Stimulated activated CD4-positive, alpha-beta T cell treated with anti-CD3 and anti-CD28 coated beads, Interleukin-12 subunit alpha, Interleukin-12 subunit beta, amount 100 ng/mL, for 4 hours (primary cell): ENCODE measurements at places on chromosomes 7 and 10.

- no peak for DNase-seq
Observed at GRCh38 chr7:94618126-94618525, 37.8 kb downstream of the SGCE start.

DNA sequence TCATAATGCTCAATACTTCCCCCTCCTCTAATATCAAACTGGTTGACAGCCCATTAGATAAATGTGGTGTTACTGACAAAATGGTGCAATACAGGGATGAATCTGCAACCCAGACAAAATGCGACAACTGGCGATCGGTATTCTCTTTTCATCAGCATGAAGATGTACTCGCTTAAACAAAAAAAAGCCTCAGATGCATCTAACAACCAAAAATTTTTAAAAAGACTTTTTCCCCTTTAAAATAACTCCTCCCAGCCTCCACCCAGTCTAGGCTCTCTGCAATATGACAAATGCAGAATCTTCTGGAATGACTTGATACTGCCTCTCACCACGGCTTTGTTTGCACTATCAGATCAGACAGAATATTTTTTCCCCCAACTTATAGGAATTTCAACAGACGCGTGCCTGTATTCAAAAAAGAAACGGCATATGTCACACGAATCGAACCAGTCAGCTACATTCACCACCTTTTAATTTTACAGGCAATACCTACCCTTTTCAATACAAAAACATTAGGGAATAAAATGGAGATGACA is 1.2 kb downstream of the YWHAG start:
- no peak for DNase-seq

DNA sequence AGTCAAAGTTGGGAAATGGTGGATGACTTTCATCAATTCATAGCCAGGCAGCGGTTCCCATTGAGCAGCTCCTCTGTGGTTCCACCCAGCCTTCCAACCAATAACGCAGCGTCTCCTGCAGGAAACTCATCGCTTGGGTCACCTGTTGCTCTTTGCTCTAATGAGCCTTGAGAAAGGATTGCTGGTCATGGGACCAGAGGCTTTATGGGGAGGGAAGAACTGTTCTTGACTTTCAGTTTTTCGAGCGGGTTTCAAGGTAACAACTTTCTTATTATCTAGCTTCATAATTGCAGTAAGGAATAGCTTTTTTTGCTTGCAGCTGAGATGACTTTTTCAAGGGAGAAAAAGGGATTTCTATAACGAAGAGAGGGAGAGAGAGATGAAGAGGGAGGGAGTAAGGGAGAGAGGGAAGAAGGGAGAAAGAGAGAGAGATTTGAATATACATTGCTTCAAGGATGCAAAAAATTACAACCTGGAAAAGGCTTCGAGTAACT is 405 bp upstream of the ENTPD1 start:
- no peak for DNase-seq

GRCh38 chr10:63374991-63375390 is 90.8 kb downstream of the JMJD1C start:
- DNase-seq: no peak

DNA sequence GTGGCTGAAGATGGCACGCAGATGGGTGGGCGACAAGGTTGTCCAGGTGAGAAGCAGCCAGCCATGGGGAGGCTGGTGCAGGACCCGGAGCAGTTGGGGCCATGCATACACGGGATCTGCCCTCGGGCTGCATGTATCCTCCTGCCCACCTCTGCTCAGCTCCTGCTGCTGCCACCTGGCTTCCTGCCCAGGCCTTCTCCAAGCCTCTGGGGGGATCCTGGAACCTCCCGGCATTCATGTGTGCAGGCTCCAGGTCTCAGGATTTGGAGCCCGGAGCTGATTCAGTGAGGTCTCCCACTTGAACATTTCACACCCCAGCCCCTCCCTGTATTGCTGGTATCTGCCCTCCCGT is 27.0 kb downstream of the PDGFA start:
- no peak for DNase-seq

DNA sequence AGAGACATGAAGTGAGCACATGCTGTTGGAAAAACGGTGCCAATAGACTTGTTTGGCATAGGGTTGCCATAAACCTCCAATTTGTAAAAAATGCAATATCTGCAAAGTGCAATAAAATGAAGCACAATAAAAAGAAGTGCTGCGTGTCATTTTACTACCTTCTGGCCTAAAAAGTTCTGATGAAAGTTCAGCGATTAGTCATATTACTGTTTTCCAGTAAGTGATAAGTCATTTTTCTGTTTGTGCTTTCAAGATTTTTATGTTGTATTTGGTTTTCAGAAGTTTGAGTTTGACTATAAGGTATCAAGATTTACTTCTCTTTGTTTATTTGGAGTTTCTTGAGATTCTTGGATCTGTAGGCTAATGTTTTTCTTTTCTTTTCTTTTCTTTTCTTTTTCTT is 16.8 kb downstream of the AOAH start:
- DNase-seq: no peak

DNA sequence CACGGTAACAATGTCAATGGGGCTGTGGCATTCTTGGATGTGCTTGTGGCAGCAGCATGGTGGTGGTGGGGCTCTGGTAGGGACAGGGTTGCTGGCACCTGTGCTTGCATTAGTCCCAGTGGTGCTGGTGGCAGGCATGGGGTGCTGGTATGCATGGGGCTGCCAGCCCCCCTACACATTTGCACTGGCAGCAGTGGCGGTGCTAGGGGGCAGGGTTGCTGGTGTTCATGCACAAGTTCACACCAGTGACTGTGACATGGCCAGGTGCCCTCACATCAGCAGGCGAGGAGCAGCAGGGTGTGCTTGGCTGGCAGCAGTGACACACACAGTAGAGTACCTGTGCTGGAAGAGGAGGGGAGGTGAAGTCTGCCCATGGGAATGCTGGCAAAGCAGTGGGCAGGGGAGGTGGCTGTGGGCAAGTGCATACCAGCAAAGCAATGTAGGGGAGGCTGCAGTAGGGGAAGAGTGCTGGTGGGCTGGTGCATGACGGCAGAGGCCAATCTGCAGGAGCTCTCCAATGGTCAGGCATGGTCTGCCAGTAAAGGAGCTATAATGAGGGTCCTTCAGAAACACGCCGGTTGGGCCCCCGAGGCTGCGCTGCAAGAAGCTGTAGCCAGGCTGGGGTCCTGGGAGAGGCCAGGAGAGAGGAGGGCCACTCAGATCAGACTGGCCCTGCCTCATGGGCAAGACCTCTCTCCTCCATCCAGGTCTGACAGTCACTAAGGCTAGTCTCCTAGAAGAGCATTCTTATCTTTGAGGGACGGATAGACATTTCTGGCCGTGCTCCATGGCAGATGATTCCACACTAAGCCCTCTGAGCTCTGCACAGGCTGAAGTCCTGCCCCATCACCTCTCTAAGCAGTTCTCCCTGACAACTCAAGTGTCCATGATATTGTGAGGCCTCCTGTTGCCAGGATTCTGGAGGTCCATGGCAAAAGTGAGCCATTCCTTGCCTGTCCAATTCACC is 406.4 kb downstream of the SEMA3D start:
- no peak for DNase-seq

- no peak for DNase-seq
Observed at GRCh38 chr7:130515315-130516040, 23.6 kb downstream of the MEST start.

- no peak for DNase-seq
Observed at GRCh38 chr10:119526621-119527592, 15.6 kb downstream of the RGS10 start.

- DNase-seq: no peak
Observed at GRCh38 chr7:107384025-107384424, 85.8 kb upstream of the GPR22 start.

DNA sequence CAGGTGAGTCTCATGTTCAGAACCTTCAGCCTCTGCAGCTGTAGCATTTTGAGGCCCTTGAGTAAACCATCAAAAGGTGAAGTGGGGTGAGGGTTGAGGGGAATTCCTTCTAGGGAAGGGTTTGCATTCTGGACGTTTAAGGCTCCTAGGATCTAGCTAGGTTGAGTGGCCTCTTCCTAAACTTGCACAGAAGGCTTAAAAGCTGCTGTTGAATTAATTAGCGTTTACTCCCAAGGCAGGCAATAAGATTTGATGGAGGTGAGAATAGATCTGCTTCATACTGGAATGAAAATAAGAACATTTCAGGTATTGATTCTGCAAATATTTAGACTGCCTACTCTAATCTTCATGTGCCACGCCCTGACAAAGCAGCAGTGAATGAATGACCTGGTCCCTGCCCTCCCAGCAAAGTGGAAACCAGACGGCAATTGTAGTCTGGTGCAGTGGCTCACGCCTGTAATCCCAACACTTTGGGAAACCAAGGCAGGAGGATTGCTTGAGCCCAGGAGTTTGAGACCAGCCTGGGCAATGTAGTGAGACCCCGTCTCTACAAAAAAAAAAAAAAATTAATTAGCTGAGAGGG is 11.4 kb upstream of the KPNA7 start:
- DNase-seq: no peak

DNA sequence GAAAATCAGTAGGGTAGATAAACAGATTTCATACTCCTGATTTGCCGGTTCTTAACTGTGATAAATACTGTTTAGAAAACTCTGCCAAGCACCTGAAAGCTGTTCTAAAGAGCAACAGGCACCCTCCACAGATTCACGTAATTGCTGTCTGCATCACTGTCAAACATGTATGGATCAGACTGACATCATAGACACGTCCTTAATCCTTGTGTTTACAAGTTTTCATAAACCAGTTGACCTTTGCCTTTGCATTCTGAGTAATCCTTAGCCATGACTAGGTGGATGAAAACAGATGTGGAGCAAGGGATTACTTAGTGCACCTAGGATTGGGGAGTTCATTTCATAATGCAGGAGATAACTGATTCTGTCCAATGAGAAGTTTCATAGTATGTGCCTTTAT is 41.6 kb downstream of the SLC39A12 start:
- DNase-seq: no peak

DNA sequence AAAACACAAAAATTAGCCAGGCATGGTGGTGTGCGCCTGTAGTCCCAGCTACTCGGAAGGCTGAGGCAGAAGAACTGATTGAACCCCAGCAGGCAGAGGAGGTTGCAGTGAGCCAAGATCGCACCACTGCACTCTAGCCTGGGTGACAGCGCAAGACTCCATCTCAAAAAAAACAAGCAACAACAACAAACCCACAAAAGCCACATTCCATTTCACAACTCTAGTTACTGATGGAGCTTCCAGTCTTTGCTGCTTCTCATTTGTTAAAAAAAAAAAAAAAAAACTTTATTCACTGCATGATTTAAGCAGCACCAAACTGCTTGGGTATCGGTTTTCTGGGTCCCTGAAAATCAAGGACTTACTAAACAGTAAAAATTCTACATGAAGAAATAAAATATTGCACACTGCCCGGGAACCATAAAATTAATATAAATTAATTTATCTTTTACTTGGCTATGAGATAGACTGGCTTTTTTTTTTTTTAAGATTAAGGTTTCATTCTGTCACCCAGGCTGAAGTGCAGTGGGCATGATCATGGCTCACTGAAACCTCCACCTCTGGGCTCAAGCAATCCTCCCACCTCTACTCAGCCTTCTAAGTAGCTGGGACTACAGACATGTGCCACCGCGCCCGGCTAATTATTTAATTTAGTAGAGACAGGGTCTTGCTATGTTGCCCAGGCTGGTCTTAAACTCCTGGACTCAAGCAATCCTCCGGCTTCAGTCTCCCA is 42.0 kb downstream of the SRPK2 start:
- no peak for DNase-seq

- DNase-seq: no peak
Observed at GRCh38 chr10:86001521-86001920, 365.1 kb downstream of the GRID1 start.

GRCh38 chr10:46525177-46525823 is 31.2 kb downstream of the GPRIN2 start:
- DNase-seq: no peak

GRCh38 chr7:31423994-31424393 is 83.5 kb upstream of the NEUROD6 start:
- no peak for DNase-seq

DNA sequence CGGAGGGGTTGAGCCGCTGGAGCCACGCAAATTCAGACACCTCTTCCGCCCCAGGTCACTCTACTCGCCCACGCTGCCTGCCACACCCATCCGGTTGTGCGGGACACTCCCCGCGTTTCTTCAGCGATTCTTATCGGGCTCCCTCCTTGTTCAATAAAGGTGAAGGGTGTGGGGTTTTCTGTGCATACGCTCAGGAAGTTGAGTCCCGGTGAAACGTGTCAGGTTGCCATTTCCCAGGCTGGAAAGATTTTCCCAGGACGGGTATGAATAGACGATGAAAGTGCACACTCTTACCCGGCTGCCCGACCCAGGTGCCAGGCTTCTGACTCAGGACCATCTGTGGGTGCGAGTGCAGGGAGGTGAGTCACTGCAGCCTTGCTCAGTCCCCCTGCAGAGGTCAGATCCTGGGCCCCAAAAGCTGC is 22.0 kb downstream of the KLF6 start:
- DNase-seq: no peak

- DNase-seq: no peak
Observed at GRCh38 chr7:19364950-19365349, 219.7 kb upstream of the FERD3L start.

DNA sequence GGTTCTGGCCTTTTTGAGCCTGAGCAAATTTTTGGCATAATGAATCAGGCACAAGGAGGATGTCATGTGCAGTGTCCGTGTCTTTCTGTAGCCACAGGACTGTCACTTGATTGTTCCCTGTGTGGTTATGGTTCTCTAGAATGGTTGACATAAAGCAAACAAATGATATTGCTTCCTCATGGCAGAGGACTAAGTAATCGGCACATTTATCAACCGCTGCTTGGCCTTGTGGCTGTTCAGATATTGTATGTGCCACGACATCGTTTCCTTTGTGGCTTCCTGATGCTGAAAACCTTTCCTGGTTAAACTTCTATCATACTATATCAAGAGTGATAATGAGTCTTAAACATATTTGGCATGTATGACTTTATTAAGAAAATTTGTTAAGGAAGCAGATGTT is 598.8 kb downstream of the SUGCT start:
- no peak for DNase-seq

DNA sequence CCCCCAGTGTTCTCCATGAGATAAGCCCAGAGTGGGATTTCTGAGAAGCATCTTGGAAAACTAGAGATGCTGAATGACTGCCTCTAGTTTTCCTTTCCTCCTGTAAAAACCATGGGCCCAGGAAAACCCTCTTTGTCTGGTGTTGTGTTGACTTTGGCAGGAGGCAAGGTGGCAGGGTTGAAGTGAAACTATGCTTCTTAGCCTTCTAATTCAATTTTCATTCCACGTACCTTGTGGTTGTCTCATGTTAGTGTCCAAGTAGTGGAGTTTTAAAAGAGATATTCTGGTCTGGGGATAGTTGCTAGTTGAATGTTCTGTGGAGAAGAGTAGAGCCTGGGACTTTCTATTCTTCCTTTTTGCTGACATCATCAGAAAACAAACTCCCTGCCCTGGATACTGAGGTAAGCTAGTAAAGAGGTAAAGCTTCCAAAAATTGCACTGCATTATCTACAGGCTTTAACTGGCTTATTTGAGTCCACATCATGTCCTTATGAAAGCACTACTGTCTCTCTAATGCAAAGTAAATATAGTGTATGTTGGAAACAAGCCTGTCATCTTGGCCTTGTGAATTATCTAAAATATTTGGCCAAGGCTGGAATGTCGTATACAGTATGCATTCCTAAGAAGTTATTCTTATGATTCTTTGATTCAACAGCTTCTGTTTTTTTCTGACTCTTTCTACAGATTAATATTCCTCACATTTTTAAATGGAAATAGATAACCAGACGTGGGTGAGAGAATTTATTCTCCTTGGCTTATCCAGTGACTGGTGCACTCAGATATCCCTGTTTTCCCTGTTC is at the start of gene OR2F2:
Gene OR2F2 (plus strand): TSS at position 708 of the 800 bp plus-strand sequence. CDS start 0 bp downstream, at position 708.
- DNase-seq: no peak

- no peak for DNase-seq
Observed at GRCh38 chr7:14596421-14596820, 306.1 kb downstream of the DGKB start.
